Activated T-helper 1 cell treated with anti-CD3 and anti-CD28 coated beads, Interleukin-12 subunit alpha, Interleukin-12 subunit beta, Interleukin-2, Interleukin-4 antibody, amounts not matched to agents 30 ng/mL and 10 ng/mL and 1 ng/mL, durations not matched to agents 14 hours and 24 hours and 36 hours (primary cell): ENCODE measurements at places on chromosomes 12 and 14.
A peak's percentile ranks its signal among the peaks of the same experiment; 100 is the strongest.

DNA sequence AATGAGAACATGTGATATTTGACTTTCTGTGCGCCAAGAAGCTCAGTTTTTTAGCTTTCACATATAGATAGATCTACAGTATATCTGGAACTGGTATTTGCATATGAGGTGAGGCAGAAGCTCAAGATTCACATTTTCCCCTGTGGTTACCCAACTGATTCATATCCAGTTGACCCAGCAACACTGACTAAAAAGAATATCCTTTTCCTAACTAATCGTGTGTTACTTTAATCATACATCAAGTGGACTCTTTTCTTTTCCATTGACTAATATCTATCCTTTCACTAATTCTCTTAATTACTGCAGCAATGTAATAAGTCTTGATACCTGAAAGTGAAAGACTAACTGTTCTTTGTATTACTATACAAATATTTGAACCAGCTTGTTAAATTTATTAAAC is 236.1 kb downstream of the AEBP2 start:
- DNase-seq: no peak

DNA sequence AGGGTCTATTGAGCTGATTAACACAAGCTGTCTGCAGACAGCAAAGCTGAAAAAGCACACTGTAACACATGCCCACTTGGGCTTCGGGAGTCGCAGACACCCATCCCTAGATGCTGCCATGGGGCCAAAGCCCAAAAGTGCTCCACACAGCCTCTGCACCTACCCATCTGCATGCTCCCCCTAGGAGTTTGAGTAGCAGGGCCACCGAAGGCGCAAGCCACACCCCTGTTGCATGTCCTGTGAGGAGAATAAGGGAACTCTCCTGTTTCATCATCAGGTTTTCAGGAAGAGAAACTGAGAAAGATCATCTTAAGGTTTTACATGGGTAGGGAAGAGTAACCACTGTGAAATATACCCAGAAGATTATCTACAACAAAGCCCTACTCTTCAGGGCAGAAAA is 5.6 kb upstream of the ST8SIA1 start:
- no peak for DNase-seq

- DNase-seq: no peak
These were observed 52.5 kb downstream of the KIAA0586 start for GRCh38 chr14:58479975-58480374.

DNA sequence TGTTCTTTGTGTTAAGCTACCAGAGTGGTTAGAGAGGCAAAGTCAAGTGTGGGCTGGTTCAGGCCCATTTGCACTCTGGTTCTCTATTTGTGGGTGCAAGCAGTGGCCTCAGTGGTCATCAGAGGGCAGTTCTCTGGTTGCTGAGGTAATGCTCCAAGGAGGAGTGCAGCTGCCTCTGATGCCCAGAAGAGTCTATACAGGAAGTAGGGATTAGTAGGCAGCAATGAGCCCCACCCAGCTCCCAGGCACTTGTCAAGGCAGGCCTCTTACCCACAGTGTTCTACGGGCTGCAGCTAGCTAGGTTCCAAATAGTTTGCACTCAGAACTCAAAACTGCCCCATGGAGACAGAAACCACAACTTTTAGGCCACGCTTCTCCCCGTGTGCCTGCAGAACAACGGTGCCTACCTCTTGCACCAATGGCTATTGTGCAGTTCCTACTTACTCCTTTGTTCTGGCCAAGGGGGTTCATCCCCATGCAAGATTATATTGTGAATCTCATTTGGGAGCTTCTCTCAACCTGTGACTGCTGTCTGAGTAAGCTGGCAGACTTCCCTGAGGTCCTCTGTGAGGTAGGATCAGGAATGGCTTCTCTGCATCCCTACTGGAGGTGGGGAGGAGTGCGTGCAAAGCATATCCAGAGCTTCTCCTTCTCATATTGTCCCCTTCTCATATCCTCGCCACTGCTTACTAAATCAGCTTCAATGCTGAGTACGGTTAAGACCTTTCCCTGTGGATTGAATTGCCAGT is 410.3 kb upstream of the LMO3 start:
- DNase-seq: no peak

GRCh38 chr14:35114036-35114435 is 7.8 kb downstream of the PPP2R3C start:
- DNase-seq: no peak

DNA sequence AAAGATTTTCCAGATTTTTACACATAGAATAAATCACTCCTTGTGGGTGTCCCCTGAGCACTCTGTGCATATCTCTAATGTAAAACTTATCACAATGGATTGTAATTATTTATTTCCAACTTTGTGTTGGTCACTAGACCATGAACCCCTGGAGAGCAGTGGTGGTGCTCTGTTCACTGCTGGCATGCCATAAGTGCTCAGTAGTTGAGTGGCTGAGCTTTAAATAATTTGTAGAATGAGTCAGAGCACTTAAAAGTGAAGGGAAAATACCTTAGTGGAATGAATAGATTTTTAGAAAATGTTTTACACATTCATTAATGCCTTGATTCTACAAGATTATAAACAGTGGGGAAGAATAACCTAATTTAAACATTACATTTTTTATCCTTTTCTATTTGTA is 6.3 kb downstream of the MGAT4C start:
- DNase-seq: no peak

DNA sequence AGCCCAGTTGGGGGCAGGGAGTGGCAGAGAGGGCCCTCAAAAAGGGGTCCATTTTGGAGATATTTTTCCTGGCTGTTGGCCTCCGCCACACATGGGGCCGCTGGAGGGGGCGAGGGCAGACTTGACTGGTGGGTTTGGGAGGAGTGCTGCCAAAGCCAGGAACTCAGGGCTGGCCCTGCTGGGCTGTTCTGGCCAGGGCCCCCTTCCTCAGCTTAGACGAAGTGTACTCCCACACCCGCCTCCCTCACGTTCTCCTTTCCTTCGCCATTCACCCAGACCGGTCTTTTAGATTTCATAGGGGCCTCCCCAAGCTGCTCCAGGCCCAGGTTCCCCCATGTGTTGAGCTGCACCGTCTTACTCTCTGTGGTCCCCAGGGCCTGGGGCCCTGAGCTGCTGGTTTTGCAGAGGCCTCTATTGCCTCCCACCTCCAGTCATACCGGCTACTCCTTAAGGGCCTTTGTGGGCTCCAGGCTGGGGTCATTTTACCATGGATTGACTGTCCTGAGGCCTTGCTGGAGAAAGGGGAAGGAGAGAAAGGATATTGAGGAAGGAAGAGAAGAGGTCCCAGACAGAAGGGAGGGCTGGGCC is 1.3 kb downstream of the KRT7 start:
- DNase-seq: no peak

GRCh38 chr14:74491956-74492775 is 939 bp downstream of the NPC2 start:
- no peak for DNase-seq

- DNase-seq: no peak
These were observed 2.2 kb downstream of the TMEM106C start for GRCh38 chr12:47965581-47965980.

GRCh38 chr14:75141967-75142366 is 15.1 kb upstream of the NEK9 start:
- DNase-seq: no peak

DNA sequence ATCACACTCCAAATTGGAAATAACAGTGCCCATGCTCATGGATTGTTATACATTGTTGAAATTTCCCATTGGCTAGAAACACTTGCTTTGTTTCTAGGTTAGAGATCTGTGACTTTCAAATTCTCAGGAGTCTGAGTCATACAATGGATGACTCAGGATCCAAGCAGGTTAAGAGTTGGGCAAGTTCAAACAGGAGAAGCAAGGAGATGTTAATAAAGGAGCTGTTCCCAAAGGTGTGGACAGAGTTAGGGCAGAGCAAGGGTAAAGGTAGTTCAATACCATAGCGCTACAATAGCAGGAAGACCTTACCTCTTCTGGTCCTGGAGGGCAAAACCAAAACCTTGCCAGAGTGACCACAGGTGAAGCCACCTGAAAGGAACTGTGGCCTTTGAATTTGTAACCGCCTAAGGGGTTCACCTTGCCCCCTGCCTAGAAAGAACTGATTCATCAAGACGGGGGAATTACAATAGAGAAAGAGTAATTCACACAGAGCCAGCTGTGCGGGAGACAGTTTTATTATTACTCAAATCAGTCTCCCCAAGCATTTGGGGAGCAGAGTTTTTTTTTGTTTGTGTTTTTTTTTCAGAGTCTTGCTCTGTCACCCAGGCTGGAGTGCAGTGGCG is 4.2 kb upstream of the AMN1 start:
- DNase-seq: peak; percentile 35

DNA sequence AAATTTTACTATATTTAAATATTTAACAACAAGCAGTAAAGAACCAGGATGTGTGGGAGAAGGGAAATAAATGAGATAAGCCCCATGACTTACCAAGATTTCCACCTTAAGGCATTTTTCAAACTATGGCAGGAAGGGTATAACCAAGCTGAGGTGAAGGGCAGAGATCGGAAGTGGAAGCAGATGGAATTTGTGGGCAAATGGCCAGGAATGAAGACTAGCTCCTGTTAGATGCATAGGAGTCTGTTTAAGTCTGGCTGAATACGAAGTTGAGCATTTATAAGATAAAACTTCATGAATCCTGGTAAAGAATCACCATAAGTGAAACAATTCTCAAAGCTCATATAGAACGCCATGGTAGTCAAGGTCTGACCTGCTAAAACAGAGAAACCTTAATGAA is 163.5 kb downstream of the DIO2 start:
- DNase-seq: no peak
